ENCODE measurements at places on chromosomes 3 and 15.
A peak's percentile ranks its signal among the peaks of the same experiment; 100 is the strongest.

DNA sequence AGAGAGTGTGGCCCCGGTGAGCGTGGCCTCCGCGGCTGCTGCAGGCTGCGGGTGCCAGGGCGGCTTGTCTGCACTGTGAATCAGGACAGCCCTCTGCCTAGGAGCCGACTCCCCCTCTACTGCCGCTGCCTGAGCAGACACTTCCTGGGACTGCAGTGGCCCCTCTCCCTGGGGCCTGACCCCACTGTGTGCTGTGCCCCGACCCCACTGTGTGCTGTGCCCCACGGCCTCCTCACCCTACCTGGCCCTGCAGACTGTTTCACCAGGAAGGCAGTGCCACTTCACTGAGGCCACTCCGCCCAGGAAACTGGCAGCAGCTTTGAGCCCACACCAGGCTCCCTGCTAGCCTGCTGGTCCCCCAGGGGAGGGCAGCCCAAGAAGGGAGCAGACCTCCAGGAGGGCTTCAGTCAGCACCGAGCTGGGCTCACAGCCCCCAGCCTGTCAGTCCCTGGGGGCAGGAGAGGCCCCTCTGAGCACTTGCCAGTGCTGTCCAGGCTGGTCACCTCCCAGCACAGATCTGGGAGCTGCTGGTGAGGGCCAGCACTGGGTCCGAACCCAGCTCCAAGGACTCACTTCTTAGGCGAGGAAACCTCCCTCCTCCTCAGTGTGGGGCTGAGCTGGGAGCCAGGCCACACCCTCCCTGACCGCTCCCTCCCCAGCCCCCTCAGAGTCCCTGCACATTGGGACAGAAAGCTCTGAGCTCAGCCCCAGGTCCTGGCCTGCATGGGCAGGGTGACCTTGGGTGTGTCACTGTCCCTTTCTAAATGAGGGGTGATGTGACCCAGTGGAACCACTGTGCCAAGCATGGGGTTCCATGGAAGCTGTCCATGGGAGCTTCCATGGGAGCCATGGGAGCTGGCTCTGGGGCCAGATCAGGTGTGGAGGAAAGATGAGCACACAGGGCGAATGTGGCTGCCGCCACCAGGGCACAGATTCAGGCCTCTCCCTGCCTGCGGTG, 56.8 kb downstream of the DNAJB8 start:
- no peak for DNase-seq

DNA sequence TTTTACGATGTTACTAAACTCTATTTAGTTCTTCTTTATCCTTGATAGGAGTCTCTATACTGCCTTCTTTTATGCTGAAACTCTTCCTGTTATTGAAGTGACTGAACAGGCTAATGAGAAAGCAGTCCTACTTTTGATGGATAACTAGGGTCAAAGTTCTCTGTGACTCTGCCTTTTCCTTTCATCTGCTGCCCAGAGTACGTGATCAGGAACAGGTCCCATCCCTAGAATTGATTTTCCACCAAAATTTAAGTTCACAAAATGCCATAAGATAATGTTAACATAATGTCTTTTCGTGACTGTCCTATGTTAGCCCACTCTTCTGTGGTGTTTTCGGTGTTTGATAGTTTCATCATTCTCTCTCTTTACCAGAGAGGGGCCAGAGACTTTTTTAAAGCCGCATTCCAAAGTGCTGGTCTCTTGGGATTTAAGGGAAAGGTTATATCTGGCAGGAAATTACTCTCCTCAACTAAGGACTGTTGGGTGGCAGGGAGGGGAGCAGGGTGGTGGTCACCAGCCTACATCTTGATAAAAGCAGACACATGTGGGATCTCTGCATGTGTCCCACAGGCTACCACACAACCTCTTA, 50.3 kb upstream of the PLXND1 start:
- DNase-seq: no peak

GRCh38 chr3:9117220-9117619, 132.2 kb downstream of the SRGAP3 start:
- DNase-seq: no peak

DNA sequence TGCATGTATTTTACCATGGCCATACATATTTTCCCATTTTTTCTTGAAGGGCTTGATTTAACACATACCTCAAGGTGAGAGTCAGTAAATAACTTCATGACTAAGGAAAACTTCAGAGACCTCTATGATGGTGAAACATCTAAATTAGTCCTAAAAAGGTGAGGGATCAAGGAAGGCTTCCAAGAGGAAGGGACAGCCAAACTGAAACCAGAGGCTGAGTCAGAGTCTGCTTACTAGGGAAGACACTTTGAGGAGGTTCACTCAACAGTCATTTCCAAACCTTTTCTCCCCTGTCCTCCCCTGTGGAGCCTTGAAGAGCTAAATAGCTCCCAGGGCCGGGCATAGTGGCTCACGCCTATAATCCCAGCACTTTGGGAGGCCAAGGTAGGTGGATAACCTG, 206.6 kb downstream of the SHQ1 start:
- DNase-seq: no peak

- DNase-seq: no peak
Measured at GRCh38 chr3:126049289-126050049, 34.5 kb downstream of the SLC41A3 start.

- DNase-seq: no peak
Measured at GRCh38 chr3:56253941-56254665, 214.2 kb downstream of the ERC2 start.

DNA sequence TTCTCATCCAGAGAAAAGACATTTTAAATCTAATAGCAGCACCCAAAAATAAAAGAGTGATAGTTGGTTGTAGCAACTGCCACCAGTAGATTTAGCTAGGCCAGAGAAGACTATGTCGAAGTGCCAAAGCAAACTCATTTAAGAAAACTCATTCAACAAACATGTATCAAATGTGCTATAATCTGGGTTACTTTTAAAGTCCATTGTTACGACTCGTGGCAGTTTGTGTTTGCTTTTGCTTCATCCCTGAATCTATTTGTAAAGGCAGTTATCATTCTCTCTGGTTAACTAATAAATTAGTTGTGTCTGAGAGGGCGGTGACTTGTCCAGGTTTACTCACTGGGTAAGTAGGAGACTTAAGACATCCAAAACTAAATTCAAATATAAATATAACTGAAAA, 159.4 kb downstream of the ZIC4 start:
- DNase-seq: no peak

DNA sequence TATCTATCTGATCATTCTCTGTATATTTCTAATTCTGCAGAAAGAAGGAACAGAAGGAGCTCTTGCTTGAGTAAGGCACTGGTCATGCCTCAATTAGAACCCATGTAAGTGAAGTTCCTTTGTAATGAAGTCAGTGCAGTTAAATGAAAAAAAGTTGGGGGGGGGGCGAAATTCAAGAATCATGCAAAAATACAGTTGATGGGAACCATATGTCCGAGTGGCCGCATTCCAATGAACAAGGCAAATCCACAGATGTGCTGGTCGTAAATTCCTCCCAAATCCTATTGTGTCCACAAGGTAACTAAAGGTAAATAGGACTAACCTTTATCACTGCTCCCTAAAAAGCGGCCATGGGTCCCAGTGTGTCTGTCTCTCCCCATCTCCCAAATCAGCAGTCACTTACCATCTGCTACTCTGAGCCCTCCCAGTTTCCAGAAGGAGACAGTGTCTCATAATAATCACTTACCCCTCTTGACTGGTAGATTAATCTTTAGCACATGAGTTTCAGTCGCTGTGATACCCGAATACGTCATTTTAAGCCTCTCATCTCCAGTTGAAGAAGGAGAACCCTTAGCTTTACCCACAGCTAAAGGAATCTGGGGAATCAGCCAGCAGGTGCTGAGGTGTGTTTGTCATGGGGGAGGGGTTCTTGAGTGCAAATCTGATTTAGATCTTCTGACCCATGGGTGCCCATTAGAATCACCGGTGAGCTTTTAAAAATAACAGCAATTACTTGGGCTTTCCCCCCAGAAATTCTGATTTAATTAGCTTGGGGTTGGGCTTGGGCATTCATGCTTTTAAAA, 56.3 kb upstream of the EPHB3 start:
- no peak for DNase-seq

DNA sequence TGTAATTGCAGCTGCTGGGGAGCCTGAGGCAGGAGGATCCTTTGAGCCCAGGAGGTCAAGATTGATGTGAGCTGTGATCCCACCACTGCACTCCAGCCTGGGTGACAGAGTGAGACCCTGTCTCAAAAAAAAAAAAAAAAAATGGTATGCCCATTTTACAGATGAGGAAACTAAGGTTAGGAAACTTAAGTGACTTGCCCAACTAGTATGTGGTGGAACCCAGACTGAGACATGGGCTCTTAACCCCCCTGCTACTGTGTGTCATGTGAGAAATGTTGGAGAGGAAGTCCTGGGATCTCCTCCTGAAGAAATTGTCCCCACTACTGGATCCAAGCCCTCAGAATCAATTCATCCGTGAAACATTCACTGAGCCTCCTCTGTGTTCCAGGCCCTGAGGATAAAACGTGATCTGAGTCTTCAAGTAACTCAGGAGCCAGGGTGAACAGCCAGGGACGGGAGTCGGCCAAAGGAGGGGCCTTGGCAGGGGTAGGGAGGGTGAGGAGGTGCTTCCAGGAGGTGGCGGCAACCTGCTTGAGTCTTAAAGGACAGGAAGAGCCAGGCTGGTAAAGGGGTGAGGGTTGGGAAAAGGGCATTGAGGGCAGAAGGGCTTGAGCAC, 19.6 kb upstream of the RNU6-1 start:
- DNase-seq: no peak

GRCh38 chr3:174336784-174337183, 522.4 kb upstream of the NAALADL2 start:
- no peak for DNase-seq

GRCh38 chr3:61264281-61264680, 13.0 kb upstream of the FHIT start:
- DNase-seq: no peak

DNA sequence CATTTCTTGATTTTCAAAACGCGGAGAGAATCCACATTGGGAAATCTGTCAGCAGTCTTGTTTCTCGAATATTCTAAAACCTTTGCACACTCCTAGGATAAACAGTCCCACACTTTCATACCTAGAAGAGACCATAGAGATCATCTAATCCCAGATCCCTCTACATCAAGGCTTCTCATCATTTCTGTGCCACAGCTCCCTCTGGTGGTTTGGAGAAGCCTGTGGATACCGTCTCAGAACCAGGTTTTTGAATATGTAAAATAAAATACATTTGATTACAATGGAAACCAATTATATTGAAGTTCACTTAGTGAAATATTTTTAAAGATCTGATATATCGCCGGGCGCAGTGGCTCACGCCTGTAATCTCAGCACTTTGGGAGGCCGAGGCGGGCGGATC, 211.9 kb upstream of the GOLGA6L4 start:
- DNase-seq: no peak

GRCh38 chr3:147886879-147887278, 477.7 kb downstream of the ZIC1 start:
- DNase-seq: no peak

DNA sequence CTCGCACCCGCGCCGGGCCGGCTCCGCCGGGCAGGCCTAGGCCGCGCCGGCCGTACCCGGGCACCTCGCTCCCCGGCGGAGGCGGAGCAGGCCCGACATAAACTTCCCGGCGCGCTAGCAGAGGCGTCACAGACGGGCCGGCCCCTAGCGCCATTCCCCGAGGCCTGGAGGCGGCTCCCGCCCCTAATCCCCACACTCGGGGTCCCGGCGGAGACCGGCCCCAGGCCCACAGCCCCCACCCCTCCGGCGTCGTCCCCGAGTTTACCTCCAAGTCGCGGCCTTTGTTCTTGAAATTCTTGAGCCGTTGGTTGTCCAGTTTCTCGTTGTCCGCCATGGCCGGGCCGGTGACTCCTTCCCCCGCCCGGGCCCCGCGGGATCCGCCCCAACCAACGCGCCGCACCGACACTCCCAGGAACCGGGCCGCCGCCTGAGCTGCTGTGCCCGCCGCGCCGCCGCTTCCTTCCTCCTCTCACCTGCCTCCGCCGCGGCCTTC, 376 bp downstream of the KPNA4 start:
- peak; percentile 55 for DNase-seq

- no peak for DNase-seq
Measured at GRCh38 chr3:56694867-56695683, 12.0 kb upstream of the TASOR start.

GRCh38 chr3:157578181-157578580, 75.0 kb upstream of the VEPH1 start:
- no peak for DNase-seq

DNA sequence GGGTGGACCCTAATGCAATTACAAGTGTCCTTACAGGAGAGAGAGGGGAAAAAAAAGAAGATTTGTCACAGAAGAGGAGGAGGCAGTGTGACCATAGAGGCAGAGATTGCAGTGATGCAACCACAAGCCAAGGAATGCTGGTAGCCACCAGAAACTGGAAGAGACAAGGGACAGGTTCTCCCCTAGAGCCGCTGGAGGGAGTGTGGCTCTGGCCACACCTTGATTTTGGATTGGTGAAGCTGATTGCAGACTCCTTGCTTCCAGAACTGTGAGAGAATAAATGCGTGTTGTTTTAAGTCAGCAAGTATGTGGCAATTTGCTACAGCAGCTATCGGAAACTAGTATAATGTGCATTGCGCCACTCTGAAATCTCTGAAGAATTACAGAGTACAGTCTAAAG, 110.1 kb downstream of the SRGAP3 start:
- no peak for DNase-seq

DNA sequence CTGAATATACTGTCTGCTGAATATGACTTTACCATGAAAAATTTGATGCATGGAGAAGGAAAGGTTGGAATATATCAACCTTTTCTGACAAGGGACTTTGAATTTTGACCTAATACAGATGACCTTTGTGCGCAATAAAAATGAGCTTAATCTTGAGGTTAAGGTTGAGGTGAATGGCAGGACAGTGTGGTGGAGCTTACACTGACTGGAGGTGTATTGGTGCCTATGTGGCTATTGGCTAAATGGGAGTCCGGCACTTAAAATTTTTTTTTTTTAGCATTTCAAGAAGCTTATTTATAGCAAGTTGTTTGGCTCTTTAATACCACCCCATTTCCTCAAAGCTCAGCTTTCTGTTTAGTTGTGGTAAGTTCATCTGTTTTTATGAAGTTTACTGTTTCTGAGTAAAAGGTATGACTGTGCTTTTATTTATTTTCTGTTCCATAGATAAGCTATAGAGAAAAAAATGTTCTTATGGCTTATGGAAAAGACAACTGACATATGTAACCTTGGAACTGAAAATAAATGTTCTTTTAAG, 15.2 kb downstream of the CDIN1 start:
- no peak for DNase-seq

DNA sequence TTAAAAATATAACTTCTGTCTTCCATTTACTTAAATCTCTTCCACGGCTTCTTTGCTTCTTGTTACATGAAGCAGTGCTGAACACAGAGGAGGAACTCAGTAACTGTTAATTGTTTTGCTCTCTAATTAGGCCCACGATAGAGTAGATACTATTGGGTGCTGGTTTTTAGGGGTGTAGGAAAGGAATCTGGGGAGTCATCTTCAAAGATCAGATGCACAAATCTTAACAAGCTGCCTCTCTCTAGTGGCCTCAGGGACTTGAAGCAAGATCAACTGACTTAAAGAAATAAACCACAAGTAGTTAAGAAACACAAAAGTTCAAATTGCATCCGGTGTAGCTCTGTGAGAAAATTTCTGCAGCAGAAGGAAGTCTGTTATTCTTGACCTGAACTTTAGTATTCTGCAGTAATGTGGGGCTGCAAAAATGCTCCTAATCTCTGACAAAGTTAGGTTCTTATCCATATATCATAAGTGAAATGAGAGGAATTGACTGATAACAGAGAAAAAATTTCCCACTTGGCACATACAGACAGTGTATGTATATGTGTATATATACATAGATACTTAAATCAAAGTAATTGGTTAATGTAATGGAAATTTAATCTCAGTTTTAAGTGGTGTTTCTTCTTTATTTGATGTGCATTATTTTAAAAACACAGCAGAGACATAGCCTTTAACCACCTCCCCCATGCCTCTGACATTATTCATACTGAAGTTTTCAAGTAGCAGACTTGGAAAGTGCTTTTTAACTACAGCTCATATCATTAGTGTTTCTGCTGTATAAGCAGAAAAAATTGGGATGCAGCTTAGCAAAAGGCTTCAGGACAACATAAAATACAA, 51.8 kb downstream of the CHST2 start:
- DNase-seq: no peak

Data from effector memory CD4-positive, alpha-beta T cell (primary cell).